CD14-positive monocyte (primary cell): ENCODE measurements at places on chromosomes 7 and 10. TPM values are rescaled to one million over a fixed set of nuclear protein-coding genes. Genes with fewer than 3 reads are reported as not detected.

HOXA3 gene
- 0.03 TPM in 1 of 2 replicates, not detected in the other for polyA plus RNA-seq

DNA sequence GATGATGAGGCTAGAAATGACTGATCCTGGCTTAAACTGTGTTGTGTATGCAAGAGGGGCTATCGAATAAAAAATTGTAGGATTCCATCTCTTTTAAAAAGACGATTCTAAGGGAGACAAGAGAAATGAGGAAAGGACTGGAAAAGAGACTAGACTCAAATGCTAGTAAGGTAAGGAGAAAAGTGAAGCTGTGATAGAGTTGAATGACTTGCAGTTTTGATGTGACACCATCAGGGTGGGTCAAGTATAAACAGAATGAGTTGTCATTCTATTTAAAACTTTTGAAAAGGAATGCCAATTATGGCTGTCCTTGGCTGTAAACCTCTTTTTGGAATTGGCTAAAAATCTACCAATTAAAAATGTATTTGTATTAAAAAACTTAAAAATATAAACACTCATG is 184.5 kb upstream of the PHF14 start:
- no peak for DNase-seq

GRCh38 chr7:45125193-45125904 is 13.9 kb upstream of the TBRG4 start:
- DNase-seq: no peak

- DNase-seq: peak; percentile 91
These were observed 127.4 kb upstream of the AGR3 start for GRCh38 chr7:17009007-17009719.

DNA sequence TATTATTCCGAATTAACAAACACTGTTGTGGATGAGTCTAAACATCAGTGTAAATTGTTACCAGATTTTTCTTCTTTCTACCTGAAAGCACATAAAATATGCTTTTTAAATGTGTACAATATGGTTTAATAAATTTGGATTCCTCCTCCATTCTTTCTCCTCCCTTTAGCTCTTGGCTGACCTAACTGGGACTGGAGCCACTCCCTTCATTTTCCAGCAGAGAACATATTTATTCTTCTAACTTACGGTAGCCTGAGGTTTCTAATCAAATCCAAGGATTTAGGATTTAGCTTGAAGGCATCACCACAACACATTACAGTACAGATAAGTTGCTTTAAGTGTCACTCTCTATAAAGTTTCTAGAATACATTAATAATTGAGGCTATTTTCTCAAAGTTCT is 88.2 kb upstream of the SEMA3C start:
- DNase-seq: no peak
